ENCODE measurements at places on chromosomes 13 and 19. TPM values are rescaled to one million over a fixed set of nuclear protein-coding genes. Genes with fewer than 3 reads are reported as not detected.

HRC gene
- not detected for total RNA-seq

CEACAM1 gene
- total RNA-seq: 41.5 TPM

ILF3 gene
- 99.9 TPM for total RNA-seq

ZNF491 gene
- total RNA-seq: 3.1 TPM

ZNF492 gene
- total RNA-seq: 0.19 TPM

VSIG10L gene
- total RNA-seq: 0.82 TPM

CEACAM3 gene
- not detected for total RNA-seq

MAP1S gene
- 72.2 TPM for total RNA-seq

UHRF1 gene
- total RNA-seq: 12.2 TPM

SERP2 gene
- total RNA-seq: 0.29 TPM

SERPINE3 gene
- not detected for total RNA-seq

GPR12 gene
- not detected for total RNA-seq

FAM216B gene
- total RNA-seq: not detected

CEBPA gene
- 0.10 TPM for total RNA-seq

ALG11 gene
- total RNA-seq: 28.3 TPM

ITGBL1 gene
- total RNA-seq: 1.3 TPM

CAPS gene
- 8.4 TPM for total RNA-seq

NFIC gene
- total RNA-seq: 48.8 TPM

KIR2DL1 gene
- not detected for total RNA-seq

IGFL2 gene
- not detected for total RNA-seq

ATP8B3 gene
- 1.5 TPM for total RNA-seq

ZSCAN1 gene
- total RNA-seq: not detected

LHFPL6 gene
- 19.1 TPM for total RNA-seq

ADGRE2 gene
- total RNA-seq: 0.10 TPM

PNMA8B gene
- 0.29 TPM for total RNA-seq

TINCR gene
- total RNA-seq: not detected

IRS2 gene
- total RNA-seq: 2.3 TPM

ZNF256 gene
- total RNA-seq: 3.3 TPM

FUT6 gene
- total RNA-seq: not detected

ZNF880 gene
- 11.3 TPM for total RNA-seq

CEACAM19 gene
- 4.4 TPM for total RNA-seq

RGS9BP gene
- total RNA-seq: 0.29 TPM

NXNL1 gene
- total RNA-seq: not detected

KBTBD7 gene
- 3.8 TPM for total RNA-seq

ZNF560 gene
- total RNA-seq: 0.23 TPM

FAAP24 gene
- 1.6 TPM for total RNA-seq
